ENCODE measurements at places on chromosomes 2 and 18. TPM values are rescaled to one million over a fixed set of nuclear protein-coding genes. Genes with fewer than 3 reads are reported as not detected.

DNA sequence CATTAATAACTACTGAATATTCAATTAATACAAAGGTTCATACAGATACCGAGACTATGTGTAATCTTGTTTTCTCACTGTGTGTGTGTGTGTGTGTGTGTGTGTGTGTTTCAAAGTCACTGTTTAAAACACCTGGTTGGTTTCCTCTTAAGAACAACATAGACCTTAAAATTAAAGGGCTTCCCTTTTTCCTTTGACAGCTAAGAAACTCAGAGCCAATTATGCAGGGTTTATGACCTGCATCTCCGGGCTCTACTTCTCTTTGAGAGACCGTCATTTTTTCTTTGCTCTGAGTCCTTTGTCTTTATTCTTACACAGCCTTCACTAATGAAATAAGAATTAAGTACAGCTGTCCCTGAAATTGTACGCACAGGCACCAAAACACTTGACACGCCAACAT lies 145.6 kb downstream of the HDAC4 start:
- DNase-seq = no peak

DNA sequence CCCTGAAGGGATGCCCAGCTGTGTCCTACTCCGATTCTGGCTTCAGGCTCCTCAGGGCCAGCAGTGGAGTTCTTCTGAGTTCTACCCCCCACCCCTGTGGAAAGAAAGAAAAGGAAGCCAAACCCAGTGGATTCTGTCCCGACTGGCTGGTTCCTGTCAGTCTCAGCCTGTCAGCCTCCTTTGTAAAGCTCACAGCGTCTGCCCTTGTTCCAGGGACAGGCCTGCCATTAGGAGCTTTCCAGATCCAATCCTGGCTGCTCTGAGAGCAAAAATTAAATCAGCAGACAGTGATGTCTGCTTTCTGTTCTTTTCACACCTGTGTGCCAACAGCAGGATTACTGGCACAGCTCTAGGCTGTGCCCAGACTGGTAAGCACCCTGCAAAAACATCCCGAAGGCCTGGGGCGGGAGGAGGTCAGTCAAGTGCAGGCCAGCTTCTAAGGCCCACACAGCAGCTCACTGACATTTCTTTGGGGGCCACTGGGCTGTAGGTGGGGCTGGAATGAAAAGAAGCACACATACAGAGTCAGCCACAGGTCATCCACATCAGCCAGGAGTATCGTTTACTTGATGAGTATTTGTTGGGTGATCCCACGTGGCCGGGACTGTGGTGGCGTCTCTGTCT lies 69.1 kb downstream of the EHD3 start:
- no peak for DNase-seq

DNA sequence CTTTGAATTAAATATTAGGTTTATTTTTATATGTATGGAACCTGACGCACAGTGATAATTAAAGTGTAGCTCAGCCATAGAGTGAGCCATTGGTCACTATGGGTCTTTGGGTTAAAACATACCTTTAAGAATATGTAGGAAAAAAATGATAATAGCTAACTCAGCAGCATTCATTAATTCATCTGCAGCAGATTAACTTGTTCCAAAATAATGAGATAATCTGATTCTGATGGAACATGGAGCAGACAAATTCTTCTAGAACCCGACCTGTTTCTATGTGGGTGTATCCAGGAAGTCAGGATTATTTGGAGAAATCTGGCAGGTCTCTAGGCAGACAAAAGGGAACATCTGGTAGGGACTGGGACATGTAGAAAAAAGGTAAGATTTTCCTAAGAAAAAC lies at the start of gene XIRP2:
Gene XIRP2, plus strand, starts transcription at position 301 of the 400 bp plus-strand sequence. CDS start 15,003 bp downstream, outside the sequence.
- DNase-seq = no peak

The GMPPA gene
- 37.1 TPM for total RNA-seq

- DNase-seq = no peak
These were observed 89.7 kb upstream of the COL3A1 start for GRCh38 chr2:188884517-188884916.

GRCh38 chr18:27366665-27367064 lies 181.6 kb upstream of the CHST9 start:
- no peak for DNase-seq

The KRTCAP3 gene
- 6.4 TPM for total RNA-seq

DNA sequence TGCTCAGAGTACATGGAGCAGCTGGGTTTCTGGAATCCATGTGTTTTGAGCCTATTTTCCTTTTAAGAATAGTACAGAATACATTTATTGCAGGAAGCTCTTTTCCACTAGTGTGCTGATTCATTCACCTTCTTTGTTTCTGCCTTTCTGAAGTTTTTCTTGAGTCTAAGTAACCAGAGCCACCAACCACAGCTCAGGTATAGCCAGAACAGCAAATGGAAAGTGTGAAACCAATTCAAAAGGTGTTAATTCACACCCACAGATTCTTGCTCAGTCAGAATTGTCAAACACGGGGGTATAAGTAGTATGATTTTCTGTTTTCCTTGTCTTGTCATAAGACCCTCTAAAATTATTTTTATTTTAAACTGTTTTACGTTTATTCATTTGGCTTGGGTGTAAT lies 75.9 kb upstream of the DYNAP start:
- DNase-seq = no peak

GRCh38 chr18:59813942-59814341 lies 85.9 kb upstream of the PMAIP1 start:
- no peak for DNase-seq

The EFHD1 gene
- total RNA-seq = 0.61 TPM

DNA sequence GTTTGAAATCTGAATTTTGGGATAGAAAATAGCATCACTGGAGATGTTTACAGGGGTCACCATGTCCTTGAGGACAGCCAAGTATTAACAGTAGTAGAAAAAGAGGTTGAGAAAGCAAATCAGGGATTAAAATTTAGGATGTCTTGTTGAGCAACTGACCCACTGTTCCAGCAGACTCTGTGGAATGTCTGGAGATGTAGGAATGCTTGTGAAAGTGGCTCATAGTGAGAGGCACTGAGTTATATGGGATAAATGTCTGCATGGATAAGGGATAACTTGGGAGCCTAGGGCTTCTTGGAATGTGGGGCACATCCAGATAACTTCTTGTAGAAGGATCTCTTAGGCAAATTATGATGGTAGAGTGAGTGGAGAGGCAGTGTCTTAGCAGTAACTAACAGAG lies 495.0 kb downstream of the TMX3 start:
- no peak for DNase-seq

DNA sequence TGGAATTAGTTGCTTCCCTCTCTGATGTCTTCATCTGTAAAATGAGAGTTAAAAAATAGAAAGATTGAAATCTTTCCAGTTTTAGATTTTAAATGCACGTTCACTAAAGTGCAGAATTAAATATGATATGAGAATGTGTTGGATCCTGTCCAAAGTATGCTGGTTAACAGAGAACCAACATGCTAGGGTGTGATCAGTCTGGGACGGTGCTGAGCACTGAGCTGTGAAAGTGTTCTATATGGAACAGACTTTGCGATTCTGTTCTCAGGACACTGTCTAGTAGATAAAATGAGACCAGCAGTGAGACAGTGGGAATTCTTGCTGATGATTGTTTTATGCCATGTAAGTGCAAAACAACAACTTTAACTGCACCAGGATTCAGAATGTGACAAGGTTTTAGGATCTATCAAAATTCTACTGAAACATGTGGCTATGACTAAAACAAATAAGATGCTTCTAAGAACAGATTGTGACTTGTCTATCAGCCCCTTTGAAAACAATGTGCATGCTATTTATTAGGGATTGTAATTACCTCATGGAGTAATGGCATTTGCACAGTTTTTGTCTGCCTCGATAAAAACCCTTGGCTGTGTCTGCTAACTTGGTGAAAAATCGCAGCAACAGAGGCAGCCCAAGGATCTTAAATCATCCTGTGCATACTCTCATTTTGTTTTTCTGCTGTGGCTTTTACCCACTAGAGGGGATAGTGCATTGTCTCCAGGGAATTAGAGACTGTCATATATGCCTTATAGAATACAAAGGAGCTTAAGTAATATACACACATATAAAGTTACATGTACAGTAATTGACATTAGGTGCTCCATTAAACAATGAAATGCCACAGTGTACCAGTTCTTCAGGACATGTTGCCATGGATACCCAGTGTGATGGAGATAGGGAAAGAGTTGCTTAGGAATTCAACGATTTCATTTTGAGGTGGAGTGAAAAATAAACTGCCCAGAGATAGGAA lies 55.1 kb downstream of the MAP3K20 start:
- no peak for DNase-seq

The B3GNT2 gene
- 26.6 TPM for total RNA-seq

- peak; percentile 43 for DNase-seq
These were observed 168.2 kb downstream of the FAM210A start for GRCh38 chr18:13558124-13558523.

DNA sequence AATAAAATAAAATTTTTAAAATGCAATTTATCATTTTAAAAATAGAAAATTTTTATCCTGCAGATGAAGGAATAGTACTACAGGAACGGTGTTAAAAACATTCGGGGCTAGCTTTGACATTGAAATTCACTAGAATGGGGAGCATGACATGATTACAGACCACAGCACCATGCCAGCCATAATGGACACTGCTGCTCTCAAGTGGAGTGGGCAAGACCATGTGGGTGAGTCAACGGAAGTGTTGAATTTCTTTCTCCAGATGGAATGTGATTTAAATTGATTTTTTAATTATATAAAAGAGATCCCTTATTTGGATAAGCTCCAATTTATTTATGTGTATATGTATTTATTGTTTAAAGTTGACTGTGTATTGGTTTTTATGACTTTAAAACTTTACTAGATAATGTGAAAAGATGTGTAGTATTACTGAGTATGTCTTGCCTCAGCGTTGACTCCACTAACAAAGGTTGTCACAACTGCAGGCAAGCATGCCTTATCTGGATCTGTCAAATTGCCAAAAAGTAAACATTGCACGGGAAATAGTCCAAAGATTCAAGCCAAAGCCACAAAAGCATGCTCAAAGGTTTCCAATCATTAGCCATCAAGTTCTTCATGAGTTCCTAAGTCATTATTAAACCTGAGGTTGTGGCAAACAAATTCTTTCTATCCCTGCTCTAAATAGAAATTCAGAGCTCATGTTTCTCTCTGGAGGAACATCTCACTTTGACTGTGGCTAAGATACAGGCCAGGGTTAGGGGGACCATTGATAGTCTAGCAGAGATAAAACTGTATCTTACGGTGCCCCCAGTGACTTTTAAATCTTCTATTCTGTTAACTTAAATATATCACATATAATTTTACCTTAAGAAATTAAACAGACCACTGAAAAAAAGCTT lies 536.9 kb downstream of the TMX3 start:
- no peak for DNase-seq

- peak; percentile 7 for DNase-seq
These were observed 12.0 kb downstream of the ATP6V1B1 start for GRCh38 chr2:70947556-70948184.

The VIT gene
- total RNA-seq = not detected

- no peak for DNase-seq
These were observed 171.6 kb downstream of the PIK3C3 start for GRCh38 chr18:42126586-42126985.

The MSTN gene
- total RNA-seq = not detected

The TUBB8B gene
- total RNA-seq = not detected

- DNase-seq = no peak
These were observed 314.7 kb upstream of the GULP1 start for GRCh38 chr2:187976986-187977333.

The DCTN1 gene
- 79.5 TPM for total RNA-seq

- DNase-seq = no peak
These were observed 913 bp upstream of the WNT10A start for GRCh38 chr2:218879776-218880101.

DNA sequence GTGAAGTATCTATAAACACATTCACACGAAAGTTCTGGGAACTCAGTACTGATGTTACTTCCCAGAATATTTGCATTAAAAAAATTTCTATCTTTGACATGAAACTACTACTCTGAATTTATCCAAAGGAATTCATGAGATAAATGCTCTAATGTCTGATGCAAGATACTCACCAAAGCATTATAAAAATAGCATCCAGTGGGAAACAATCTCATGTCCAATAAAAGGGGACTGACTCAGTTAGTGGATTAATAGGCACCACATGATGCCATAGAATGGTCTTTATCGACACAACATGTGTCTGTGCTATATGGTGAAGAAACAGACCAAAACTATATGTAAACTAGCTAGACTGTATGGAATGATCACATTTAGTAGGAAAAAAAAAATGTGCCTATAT lies 33.9 kb downstream of the LAMA3 start:
- DNase-seq = no peak

GRCh38 chr18:78041218-78041617 lies 791.6 kb downstream of the GALR1 start:
- no peak for DNase-seq

The TDRD15 gene
- not detected for total RNA-seq

The ORC2 gene
- total RNA-seq = 65.1 TPM

DNA sequence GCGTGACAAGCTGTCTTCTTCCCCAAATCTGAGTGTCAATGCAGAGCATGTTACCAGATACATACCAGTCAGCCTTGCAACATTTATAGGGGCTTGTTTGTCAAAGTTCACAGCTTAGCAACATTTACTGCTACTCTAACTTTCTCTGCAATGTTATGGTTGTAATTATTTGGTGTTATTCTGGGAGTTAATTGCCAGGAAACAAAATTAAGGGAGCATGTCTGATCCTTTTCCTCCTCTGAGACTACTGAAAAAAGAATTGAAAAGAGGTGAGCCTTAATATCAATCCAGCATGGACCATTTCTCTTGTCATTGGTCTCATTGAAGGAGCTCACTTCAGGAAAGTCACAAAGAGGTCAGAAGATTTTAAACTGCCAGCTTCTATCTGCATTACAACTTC lies 465.6 kb upstream of the LINC00305 start:
- no peak for DNase-seq

- no peak for DNase-seq
These were observed 37.0 kb downstream of the TPRKB start for GRCh38 chr2:73700131-73700611.

DNA sequence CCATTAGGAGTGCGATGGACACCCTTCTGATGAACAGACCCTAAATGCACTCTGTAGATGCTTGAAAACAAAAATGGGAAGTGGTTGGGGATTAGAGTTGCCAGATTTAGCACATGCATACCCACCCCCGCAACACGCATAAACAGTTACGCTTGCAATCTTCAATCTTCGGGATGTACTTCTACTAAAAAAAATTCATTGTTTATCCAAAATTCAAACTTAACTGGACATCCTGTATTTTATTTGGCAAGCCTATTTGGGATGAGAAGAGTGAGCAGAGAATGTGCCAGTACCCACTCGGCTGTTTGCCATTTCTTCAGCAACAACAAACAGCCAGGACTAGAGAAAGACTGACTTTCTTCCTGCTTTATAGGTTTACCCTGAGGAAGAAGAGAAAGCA lies 18.4 kb downstream of the KIAA2012 start:
- no peak for DNase-seq

- no peak for DNase-seq
These were observed 33.7 kb upstream of the RFX8 start for GRCh38 chr2:101508636-101509035.

DNA sequence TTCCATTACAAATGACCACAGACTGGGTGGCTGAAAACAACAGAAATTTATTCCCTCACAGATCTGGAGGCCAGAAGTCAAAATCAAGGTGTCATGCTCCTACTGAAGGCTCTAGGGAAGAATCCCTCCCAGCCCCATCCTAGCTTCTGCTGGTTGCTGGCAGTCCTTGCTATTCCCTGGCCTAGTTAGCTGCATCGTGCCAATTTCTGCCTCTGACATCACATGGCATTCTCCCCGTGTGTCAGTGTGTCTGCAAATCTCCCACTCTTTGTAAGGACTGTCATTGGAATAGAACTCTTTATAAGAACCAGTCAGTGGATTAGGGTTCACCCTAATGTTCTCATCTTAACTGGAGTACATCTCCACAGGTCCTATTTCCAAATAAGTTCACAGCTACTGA lies 30.5 kb upstream of the NCKAP5 start:
- DNase-seq = no peak

The IAH1 gene
- total RNA-seq = 83.3 TPM

The MYL12B gene
- total RNA-seq = 335 TPM

- no peak for DNase-seq
These were observed 265.7 kb downstream of the MTX2 start for GRCh38 chr2:176534798-176535466.

Data from activated CD4-positive, alpha-beta memory T cell treated with anti-CD3 and anti-CD28 coated beads for 36 hours (primary cell).